GM03348 (cell line): ENCODE measurements at places on chromosomes 11 and 22.

DNA sequence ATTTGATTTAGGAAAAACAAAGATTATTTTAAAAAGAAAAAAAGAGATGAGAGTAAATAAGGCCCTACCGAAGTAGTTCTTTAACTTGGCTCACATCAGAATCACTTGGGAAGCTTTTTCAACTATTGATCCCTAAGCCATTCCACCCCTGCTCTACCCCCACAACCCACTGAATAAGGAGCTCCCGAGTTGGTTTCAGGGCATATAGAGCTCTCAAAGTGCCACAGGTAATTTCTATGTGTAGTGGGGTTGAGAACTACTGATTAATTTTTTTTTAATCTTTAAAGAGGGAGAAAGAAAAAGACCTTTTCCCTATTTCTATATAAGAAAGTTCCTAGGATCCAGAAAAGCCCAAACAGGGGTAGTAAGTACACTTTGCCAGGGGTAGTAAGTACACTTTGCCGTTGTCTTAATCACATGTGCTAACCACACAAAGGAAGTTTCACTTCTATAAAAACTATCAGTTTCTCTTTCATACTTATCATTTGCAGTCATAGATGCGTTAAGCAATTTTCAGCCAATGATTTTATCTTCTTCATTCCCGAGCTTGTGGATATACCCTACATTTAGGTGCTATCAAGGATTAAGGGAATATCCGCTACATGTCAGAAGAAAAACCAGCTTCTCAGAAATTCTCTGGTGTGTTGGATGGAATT is 108.4 kb upstream of the ZC3H12C start:
- no peak for DNase-seq

GRCh38 chr11:70834277-70834940 is 418.0 kb downstream of the SHANK2 start:
- DNase-seq, result no peak

DNA sequence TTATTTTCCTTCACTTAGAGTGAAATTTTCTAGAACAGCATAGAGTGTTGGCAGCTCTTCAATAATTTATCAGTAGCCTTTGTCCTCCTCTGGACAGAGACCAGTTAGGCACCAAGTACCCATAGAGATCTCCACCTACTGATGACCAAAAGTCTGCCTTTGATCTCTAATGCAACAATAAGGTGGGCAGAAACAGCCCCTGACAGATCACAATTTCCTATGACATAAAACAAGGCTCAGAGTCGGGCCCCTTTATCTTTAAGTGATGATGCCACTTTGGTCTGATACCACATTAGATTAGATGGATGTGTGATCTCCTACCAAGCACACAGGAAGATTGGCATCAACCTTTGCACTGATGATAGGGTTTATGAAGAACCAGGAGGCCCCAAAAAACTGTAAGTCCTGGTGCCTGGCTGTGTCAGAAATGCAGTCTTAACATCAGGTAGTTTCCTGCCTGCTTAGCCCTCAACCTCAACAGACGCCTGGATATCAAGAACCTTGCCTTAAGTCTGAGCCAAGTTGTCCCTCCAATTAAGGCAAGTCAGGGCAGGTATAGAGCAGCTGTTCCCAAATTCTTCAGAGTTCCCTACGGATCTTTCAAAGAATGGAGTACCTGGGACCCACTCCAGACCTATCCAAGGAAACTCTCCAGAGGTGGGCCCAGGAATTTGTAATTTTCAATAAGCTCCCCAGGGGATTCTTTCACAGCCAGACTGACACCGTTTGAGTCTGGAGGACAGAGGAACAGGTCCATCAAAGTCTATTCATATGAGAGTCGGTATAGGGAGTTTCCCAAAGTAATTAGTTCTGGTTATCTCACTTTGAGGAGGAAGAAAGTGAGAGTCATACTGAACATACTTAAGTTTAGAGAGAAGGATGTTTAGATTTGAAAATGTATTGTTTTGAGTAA is 30.6 kb upstream of the TMPRSS4 start:
- DNase-seq, result no peak

GRCh38 chr11:104979839-104980238 is 11.5 kb upstream of the CASP4 start:
- no peak for DNase-seq

DNA sequence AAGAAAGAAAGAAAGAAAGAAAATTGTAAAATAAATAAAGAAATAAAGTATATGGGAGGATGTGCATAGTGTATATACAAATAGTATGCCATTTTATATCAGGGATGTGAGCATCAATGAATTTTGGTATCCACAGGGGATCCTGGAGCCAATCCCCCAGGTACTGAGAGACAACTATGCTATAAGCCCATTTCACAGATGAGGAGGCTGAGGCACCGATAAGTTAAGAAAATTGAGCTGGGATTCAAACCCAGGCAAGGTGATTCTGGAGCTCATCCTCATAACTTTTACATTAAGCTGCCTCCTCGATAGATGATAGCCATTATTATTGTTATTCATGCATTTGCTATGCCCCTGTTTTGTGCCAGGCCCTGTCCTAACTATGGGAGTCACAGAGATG is 47.0 kb upstream of the ACCSL start:
- no peak for DNase-seq

DNA sequence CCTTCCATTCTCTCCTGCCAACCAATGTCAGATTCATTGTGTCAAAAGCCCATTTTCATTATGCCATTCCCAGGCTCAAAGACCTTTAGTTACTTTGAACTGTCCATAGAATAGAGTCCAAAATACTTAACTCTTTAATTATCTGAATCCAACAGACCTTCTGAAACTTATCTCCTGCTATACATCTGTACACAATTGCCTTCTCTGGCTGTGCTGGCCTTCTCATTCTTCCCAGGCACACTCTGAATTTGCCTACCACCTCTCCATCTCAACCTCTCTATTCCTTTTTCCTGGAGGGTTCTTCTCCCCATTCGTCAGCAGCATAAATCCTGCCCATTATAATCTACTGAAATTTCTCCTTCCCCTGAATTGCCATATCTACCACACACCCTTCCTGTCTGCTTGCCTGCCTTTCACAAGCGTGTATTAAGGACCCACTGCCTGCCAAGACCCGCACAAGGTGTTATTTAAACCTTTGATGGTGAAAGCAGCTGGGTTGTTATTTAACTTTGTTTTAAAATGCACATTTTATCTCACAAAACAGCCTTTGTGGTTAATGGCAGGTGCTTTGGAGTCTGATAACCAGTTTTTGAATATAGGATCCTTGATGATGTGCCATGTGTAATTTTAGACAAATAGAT is 125.9 kb downstream of the CCDC81 start:
- DNase-seq, result no peak

DNA sequence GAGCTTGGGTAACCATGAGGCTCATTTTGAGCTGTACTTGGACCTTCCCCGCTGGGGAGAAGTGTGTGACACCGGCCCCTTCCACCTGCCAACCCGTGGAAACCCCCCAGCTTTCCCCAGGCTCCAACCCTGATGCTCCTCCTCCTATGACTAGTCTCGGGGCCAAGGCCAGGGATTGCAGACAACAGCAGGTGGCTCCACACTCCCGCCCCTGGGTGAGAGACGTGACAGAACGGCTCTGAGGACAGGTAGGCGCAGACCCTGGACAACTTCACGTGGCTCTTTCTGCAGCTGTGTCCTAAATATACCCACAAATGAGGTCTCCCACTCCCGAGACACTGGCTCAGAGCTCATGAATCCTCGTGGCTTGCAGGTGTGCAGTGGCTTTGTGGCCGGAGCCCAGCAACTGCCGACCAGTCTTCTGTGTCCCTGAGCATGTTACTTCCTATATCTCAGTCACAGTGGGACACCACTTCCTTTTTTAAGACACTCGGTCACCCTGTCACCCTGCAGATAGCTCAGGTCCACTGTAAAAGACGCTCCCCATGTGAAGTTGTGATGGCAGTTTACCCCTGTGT is 55.2 kb downstream of the NECTIN1 start:
- DNase-seq, result no peak

GRCh38 chr11:36372101-36372771 is 76.1 kb downstream of the PRR5L start:
- peak; percentile 75 for DNase-seq
